ENCODE measurements at places on chromosomes 2 and 18. TPM values are rescaled to one million over a fixed set of nuclear protein-coding genes. Genes with fewer than 3 reads are reported as not detected.

DNA sequence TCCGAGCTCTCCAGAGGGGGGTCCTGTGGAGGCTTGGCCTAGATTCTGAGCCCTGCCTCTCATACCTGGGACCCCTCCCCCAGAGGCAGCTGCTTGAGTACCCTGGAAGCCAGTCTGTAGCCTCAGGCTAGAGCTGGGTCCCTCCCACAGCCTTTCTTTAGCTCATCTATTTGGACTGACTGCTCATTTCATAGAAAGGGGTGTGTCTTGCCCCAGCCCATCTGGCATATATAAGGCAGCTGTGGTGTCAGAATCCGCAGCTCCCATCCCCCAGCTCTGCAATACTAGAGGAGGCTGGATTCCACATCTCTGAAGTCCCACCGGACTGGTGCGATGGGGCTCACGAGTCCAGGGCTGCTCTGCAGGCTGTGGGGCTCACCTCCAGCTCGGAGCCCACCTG, 26.1 kb downstream of the MPHOSPH10 start:
- DNase-seq = no peak

GRCh38 chr2:179811042-179811441, 50.4 kb downstream of the ZNF385B start:
- DNase-seq = no peak

DNA sequence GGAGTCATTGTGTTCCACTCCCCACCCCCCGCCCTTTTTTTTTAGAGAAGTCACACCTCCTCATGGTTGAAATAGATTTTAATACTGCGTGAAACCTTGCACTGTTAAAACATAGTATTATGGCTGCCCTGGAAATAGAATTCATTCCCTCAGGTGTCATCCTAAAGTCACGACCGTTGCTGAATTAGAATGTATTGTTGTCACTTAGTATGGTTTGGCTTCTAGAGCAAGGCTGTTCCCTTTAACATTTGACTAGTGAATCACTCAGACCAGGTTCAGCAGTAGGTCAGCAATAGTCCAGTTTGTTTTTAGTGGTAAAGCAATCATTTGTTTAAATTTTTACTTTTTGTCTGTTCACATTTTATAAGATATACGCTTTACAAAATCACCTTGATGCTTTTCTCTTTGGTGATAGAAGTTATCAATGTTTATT, 1.2 kb downstream of the BABAM2 start:
- DNase-seq = peak; percentile 19

- DNase-seq = no peak
Measured at GRCh38 chr2:142734770-142735169, 142.7 kb upstream of the KYNU start.

DNA sequence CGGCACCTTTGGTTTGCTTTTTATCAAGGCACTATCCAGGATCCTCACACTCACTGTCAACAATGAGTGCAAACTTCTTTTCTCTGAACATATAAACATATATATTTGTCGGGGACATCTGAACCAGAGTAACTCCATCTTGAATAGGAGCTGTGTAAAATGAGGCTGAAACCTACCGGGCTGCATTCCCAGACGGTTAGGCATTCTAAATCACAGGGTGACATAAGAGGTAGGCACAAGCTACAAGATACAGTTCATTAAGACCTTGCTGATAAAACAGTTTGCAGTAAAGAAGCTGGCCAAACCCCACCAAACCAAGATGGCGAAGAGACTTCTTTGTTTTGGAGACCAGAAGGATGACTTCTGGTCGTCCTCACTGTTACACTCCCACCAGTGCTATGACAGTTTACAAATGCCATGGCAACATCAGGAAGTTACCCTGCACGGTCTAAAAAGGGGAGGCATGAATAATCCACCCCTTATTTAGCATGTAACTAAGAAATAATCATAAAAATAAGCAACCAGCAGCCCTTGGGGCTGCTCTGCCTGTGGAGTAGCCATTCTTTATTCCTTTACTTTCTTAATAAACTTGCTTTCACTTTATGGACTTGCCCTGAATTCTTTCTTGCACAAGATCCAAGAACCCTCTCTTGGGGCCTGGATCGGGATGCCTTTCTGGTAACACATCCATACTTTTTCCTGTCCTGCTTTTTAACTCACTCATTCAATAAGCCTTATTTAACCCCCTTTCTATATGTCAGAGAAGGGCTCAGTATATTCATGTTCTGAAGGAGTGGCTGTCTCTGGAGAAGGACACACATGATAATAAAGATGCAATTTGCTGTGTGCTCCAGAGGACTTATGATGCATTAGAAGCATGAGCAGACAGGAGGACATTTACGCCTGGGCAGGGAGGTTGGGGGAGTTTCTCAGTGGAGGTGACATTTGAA, 65.4 kb downstream of the TACR1 start:
- DNase-seq = no peak

- DNase-seq = no peak
Measured at GRCh38 chr2:32820701-32821100, 126.1 kb upstream of the LTBP1 start.

GRCh38 chr18:60502591-60502990, 130.0 kb upstream of the MC4R start:
- no peak for DNase-seq

- DNase-seq = no peak
Measured at GRCh38 chr2:232287316-232287715, 91.2 kb upstream of the ALPP start.

DNA sequence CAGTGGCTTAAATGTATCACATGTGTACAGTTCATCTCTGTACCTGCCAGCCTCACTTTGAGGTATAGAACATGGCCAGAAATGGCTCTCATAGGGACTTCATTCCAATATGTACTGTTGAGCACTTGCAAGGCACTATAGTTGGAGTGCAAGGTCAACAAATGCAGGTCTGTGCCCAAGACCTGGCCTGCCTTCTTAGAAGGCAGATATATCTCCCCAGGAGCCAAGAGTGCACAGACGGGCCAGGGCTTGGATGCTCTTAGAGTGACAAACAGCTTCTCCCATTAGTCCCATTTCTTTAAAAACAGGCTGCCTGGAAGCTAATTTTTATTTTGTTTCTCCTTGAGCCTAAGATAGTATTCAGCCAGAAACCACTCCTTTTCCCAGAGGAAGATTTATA, 7.3 kb downstream of the TEX261 start:
- no peak for DNase-seq

DNA sequence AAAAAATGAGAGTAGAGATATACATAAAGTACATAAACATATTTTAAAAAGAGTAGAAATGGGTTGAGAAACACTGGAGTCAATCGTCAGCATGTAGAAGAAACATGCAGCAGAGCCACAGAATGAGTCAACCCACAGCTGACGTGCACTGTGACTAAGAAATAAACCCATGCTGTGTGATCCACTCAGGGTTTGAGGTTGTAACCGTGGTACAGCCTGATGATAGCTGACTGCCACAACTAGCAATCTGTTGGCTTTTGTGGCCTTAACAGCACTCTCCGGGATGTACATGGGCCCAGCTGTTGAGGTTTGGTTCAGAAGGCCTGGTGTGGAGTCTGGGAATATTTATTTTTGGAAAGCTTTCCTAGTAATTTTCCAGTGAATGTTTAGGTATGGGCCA, 554.4 kb upstream of the MEX3C start:
- no peak for DNase-seq

- no peak for DNase-seq
Measured at GRCh38 chr2:24209389-24210105, 34.7 kb downstream of the FAM228A start.

DNA sequence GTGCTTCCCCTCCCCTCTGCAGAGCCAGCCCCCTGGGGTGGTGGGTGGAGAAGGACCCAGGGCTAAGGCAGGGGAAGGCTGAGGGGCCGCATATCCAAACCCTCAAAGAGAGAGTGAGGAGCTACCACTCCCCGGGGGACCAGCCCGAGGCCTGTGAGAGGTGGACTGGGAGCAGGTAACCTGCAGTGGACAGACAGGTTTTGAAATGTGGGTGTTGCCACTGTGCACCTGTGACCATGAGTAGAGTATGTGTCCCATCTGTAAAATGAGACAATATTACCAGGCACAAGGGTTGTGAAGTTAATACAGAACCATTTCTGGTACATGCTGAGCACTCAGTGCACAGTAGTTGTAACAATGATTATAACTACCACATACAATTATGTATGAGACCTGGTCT, 51.2 kb upstream of the POMC start:
- no peak for DNase-seq

DNA sequence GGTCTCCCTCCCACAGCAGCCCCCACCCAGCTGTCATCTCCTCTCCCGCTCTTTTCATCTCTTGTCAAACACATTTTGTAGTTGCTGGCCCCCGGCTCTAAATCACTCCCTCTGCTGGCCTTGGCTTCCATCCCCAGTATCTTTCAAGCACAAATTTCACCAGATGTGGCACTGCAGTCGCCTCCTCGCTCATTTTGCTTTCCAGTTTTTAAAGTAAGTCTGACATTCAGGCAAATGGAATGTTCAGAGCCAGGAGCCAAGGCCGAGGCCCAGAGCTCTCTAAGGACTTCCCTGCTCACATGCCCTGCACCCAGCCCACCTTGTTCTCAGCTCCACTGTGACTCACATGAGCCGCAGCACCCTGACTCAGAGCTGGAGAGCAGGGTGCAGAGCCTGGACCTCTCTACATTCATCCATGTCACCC, 158.4 kb downstream of the GALNT14 start:
- no peak for DNase-seq

GRCh38 chr18:44840058-44840790, 159.5 kb downstream of the SETBP1 start:
- DNase-seq = no peak

DNA sequence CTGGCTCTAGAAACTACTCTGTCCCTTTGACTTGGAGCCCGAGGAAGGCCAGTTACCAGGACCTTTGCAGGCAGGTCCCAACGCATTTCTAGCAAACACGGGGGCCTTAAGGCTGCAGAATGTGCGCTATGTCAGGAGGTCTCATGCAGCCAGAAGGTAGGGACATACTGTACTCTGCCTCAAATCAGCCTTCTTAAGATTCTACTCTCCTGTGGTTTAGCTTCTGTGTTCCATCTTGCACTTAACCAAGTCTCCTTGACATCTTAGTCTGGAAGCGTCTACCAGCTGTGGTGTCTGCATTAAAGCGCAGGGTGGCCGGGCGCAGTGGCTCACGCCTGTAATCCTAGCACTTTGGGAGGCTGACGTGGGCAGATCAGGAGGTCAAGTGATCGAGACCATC, 65.5 kb downstream of the STEAP3 start:
- no peak for DNase-seq

- DNase-seq = no peak
Measured at GRCh38 chr2:127637725-127638252, 8.2 kb upstream of the GPR17 start.

- DNase-seq = no peak
Measured at GRCh38 chr2:3595985-3596384, 1.1 kb downstream of the COLEC11 start.

DNA sequence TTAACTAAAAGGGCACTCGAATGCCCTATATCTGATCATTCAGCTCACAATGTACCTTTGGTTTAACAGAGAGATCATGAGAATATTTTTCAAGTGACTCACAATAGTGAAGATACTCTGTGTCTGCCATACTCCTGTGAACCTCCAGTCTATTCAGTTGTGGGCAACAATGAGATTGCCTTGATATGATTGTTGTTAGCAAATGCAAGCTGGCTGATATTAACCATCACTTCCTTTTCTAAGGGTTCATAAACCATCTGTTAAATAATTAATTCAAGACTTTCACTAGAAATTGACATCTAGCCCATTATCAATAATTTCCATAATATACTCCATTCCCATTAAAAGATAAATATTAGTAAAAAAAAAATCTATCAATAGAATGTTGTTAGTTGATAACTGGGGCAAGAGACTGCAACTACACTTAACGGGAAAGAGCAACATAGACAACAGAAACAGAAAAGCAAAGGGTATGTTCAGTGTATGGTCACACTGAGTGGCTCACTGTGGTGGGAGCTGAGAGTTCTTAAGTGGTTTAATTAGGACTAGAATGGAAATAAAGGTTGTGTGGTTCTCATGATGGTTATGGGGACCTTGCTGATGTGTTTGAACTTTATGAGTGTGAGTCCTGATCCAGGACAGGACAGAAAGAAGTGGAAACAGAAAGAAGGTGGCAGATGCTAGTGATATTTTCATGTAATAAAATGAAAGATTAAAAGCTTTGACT, 11.9 kb downstream of the IL18RAP start:
- DNase-seq = no peak

GRCh38 chr2:191629976-191630712, 47.8 kb upstream of the NABP1 start:
- DNase-seq = no peak

DNA sequence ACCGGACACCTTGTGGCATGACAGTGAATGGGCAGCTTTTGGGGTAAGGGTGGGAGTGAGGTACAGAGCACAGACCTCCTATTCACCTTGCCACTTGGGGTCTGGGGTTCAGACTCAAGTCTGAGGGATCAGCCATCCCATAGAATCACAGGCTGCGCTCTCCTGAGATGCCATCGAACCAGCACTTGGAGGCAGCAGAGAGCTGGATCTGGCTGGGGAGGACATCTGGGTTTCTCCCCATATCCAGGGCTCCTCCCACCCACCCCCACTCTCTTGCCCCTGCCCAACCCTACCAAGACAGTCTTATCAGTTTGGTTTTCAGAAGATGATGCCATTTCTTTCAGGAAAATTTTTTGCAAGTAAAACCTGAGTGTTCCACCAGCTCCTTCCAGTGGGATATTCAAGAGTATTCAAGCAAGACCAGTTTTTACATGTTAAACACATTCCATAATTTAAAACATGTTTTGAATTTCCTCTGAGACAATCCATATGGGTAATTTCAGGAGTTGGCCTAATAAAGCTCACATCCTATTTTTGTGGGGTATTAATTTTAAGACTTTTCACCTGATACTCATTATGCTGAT, 29.2 kb upstream of the TEX44 start:
- peak; percentile 76 for DNase-seq

DNA sequence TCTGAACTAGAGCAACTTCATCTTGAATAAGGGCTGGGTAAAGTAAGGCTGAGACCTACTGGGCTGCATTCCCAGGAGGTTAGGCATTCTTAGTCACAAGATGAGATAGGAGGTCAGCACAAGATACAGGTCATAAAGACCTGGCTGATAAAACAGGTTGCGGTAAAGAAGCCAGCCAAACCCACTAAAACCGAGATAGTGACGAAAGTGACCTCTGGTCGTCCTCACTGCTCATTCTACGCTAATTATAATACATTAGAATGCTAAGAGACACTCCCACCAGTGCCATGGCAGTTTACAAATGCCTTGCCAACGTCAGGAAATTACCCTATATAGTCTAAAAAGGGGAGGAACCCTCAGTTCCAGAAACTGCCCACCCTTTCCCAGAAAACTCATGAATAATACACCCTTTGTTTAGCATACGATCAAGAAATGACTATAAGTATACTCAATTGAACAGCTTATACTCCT, 109.1 kb downstream of the FIGN start:
- no peak for DNase-seq

- DNase-seq = peak; percentile 82
Measured at GRCh38 chr2:25672494-25673299, 680 bp downstream of the DTNB start.

- DNase-seq = no peak
Measured at GRCh38 chr18:39326772-39327171, 1761.2 kb upstream of the CELF4 start.

- DNase-seq = no peak
Measured at GRCh38 chr2:172428832-172429210, 1.4 kb downstream of the ITGA6 start.

EMILIN1 gene
- 2.3 TPM for total RNA-seq

IMPACT gene
- 32.1 TPM for total RNA-seq

RGPD3 gene
- 1.3 TPM for total RNA-seq

OSBPL6 gene
- total RNA-seq = 3.4 TPM

ABCG8 gene
- total RNA-seq = not detected

FHOD3 gene
- not detected for total RNA-seq

CYP27A1 gene
- total RNA-seq = not detected

HOXD1 gene
- 1.3 TPM for total RNA-seq

RTKN gene
- 56.2 TPM for total RNA-seq

CIDEA gene
- not detected for total RNA-seq

HOXD12 gene
- total RNA-seq = not detected

Data from G401 (cell line).